ENCODE measurements at places on chromosomes 12 and 14.

GRCh38 chr14:23538785-23539184 lies 12.8 kb downstream of the ZFHX2 start:
- no peak for DNase-seq
- no peaks in the 10 kb centered on the region for H3K27me3 ChIP-seq
- no peak overlapping the region for H3K27ac ChIP-seq
- H3K4me1 ChIP-seq: no peaks in the 10 kb centered on the region

GRCh38 chr12:53600490-53601295 lies 25.5 kb downstream of the ATF7 start:
- no peak for DNase-seq
- no peak overlapping the region for H3K27ac ChIP-seq
- no peaks in the 10 kb centered on the region for H3K27me3 ChIP-seq
- no peaks in the 10 kb centered on the region for H3K4me1 ChIP-seq

GRCh38 chr14:70917633-70918032 lies 10.4 kb downstream of the PCNX1 start:
- peaks cover 7% of the 10 kb centered on the region for H3K4me1 ChIP-seq
- no peak for DNase-seq
- H3K27me3 ChIP-seq: no peaks in the 10 kb centered on the region
- no peaks in the 10 kb centered on the region for H3K36me3 ChIP-seq

GRCh38 chr14:102344485-102344884 lies 18.2 kb downstream of the CINP start:
- H3K27ac ChIP-seq: no peak overlapping the region
- H3K4me3 ChIP-seq: no peak overlapping the region
- no peaks in the 10 kb centered on the region for H3K4me1 ChIP-seq
- DNase-seq: no peak
- H3K27me3 ChIP-seq: no peaks in the 10 kb centered on the region

DNA sequence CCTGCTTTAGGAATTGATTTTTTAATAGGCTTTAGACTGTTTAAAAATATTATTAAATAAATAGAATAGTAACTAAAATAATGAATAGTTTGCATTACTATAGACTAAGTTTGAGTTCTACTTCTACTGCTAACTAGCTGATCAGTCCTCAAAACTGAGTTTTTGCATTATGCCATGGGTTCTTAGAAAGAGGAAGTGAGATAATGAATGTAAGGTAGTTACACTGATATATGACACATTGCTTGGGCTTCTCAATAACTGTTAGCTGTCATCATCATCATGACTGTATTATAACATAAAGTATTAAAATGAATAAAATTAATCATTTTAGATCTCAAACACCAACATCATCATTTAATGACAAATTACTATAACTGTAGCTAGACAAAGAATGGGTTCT lies 949.7 kb downstream of the TRHDE start:
- DNase-seq: no peak
- no peaks in the 10 kb centered on the region for H3K36me3 ChIP-seq
- no peak overlapping the region for H3K27ac ChIP-seq
- no peaks in the 10 kb centered on the region for H3K27me3 ChIP-seq
- no peak overlapping the region for H3K4me3 ChIP-seq
